NCI-H2029 (cell line): ENCODE measurements at places on chromosomes 12 and 14.

DNA sequence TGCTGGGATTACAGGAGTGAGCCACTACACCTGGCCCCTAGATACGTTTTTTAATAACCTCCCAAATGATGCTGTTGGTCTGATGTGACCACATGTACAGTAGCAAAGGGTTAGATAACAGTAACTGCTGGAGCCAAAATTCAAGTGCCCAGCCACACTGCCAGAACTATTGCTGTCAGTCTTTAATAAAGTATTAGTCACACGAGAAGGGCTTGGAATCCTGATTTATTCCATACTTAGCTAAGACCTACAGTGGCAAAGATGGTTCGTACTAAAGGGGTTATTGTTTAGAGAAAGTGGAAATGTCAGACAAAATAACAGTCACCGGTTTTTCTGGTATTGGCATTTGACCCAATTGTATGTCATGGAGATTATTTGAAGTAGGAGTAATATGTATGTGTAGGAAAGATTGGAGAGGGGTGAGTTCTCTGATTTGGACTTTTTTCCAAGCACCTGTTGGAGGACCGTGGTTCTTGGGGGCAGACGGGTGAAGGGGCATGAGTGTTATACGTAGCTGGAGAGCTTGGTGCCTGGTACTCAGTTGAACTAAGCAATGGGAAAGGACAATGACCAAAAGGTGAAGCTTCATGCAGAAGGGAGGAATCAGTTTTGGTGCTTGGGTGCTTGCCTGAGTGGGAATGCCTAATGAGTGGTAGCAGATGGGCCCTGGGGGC, 9.7 kb downstream of the TUBA1C start:
- DNase-seq = no peak

DNA sequence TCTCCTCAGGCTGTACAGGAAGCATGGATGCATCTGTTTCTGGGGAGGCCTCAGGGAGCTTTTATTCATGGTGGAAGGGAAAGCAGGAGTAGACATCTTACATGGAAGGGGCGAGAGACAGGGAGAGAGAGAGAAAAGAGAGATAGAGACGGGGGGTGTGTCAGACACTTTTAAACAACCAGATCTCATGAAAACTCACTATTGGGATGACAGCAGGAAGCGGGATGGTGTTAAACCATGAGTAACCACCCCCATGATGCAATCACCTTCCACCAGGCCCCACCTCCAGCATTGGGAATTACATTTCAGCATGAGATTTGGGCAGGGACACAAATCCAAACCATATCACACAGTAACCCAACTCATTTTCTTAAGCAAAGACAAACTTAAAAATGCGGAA, 110.0 kb upstream of the EEA1 start:
- no peak for DNase-seq

DNA sequence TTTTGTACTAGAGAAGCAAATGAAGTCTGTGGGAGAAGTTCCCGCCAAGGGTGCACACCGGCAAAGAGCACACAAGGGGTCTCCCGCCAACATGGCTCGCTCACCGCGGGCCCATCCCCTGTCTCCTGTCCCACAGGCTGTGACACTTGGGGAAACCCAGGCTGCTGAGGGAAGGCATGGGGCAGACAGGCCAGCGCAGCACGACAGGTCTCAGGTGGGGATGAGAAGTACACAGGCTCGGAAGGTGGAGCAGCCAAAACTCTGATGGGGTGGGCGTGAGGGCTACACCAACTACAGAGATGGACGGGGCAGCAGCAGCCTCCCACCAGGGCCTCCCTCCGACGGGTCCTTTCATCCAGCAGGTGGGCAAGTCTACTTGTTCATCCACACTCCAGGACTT, 64.4 kb downstream of the RNF34 start:
- DNase-seq = no peak

DNA sequence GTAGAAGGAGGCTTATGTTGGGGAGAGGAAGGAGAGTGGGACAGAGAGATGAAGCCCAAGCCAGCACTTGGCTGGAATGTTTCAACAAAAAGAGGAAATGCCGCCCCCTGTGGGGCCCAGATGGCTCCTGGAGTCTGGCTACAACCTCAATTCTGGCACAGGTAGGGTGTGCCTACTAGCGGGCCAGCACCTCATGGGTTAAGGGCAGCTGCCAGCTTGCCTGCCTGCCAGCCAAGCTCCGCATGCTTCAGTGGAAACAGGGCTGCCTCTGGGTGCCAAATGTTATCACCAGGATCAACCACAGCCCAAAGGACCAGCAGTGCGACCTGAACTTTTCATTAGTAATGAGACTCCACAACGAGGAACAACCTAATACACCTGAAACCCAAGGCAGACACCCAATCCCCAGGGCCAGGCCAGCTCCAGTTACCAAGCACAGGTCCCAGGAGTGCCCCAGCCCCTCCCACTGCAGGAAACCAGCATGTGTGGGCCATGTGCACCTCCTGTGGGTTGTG, 11.3 kb downstream of the RAB15 start:
- DNase-seq = peak; percentile 55

- no peak for DNase-seq
Observed at GRCh38 chr12:64500394-64500793, 48.5 kb downstream of the TBK1 start.

DNA sequence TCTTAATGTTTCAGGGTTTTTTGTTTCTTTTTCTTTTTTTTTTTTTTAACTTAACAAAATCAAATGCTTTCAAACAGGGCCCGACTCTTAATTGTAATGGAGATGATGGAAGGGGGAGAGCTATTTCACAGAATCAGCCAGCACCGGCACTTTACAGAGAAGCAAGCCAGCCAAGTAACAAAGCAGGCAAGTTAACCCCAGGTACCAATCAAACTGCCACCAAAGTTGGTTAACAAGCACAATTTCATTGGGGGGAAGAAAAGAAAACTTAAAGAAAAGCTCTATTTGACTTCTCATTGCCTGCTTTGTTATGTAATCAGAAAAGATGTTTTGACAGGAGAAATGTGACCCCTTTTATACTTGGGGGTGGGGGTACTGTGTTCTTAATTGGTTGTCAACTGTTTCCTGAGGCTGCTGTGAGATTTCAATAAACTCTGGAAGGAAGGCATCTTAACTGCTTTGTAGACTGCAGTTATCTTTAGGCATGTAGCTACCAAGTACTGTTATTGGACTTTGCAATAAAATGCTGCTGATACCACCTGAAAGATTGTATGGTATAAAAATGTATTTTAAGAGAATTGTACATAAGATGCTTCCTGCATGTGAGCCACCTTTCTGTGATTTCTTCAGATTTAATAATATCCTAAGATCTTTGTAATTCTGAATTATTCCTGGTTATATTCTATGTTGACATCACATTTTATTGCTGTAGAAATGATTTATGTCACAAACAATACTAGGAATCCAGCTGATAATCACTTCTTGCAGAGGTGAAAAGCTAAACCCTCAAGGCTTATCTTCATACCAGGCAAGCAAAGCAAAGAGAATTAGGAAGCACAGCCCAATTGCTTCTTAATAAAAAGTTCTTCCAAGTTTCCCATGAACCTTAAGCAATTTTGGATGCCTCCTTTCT, 26.9 kb downstream of the MAPKAPK5 start:
- no peak for DNase-seq

DNA sequence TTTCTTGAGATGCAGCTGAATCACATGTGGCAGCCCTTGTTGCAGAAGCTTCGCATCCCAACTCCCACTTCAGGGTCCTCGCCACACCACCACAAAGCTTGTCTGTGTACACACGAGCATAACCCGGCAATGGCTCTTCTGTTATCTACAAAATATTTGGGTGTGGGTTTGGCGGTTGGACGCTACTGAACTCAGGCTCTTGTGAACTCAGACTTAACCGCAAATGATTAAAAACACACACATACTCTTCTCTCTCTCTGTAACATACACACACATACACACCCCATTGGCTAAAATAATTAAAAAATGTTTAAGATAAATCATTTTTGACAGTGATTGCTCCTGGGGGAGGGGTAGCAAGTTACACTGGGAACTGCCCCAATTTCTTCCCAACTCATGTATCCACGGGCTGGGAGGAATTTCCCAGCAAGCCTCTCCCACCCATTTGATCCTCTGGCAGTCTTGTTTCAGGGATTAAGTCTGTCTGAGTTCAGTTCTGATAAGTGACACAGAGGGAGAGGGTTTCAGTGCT, 63.7 kb upstream of the MANSC4 start:
- no peak for DNase-seq
